OCI-LY7 (cell line): ENCODE measurements at places on chromosomes 2 and 18.
A peak's percentile ranks its signal among the peaks of the same experiment; 100 is the strongest.

DNA sequence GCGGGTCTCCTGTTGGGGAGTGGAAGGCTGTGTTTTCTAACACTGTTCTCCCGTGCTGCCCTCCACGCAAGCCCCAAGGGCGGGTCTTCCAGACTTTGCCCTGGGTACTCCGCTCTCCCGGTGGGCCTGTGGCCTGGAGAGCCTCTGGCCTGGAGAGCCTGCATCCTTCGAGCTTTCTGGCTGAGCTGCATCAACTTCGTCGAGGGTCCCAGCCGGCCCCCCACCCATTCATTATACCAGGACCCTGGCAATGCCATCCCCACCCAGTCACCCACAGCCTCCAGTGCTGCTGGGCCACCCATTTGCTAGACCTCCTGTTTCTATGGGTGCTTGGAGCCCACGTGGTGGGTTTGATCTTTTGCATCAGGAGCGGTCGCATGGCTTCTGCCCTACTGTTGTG, 102.2 kb downstream of the PTGR3 start:
- no peak for DNase-seq

- peak; percentile 16 for DNase-seq
These were observed 37.9 kb downstream of the SLC38A11 start for GRCh38 chr2:164917296-164917903.

DNA sequence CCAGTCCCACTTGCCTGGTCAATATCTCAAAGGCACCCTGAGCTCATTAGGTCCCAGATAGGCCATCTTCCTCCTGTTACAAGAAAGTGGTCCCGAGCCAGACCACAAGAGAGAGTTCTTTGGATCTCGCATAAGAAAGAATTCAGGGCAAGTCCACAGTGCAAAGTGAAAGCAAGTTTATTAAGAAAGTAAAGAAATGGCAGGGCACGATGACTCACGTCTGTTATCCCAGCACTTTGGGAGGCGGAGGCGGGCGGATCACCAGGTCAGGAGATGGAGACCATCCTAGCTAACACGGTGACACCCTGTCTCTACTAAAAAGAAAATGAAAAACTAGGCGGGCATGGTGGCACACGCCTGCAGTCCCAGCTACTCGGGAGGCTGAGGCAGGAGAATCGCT, 10.8 kb upstream of the SMAD7 start:
- DNase-seq, result no peak

DNA sequence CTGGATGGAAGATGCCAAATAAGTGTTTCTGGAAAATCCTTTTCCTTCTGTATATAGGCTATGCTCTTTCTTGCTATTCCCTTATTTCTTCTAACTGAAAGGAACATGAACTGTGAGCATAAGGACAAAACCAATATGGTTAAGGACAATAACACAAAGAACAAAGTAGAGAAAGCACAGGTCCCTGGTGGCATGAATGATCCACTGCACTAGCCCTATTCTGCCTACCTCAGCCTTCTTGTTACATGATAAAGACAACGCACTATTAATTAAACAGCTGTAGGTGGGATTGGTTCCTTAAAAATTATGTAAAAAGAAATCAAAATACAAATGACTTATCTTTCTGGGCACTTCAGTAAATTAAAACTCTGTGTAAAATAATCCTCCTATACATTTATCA, 1.9 kb upstream of the WDR75 start:
- no peak for DNase-seq

DNA sequence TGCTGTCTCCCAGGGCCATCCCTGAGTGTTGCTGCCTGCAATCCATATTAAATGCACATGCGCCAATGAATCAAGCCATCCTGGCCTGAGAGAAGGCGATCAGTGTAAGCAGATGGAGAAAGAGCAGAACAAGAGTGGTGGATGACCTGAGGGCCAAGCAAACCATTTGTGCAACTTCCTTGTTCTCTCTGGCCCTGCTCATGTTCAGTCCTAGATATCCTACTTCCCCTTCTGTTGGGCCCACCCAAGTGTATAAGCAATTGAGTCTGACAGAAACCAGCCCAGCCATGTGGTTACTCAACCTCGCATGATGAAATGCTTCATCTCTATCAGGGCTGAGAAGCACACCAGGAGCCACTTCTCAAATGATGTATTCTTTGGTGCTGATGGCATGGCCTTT, 383.1 kb upstream of the ID2 start:
- DNase-seq, result peak; percentile 83

- no peak for DNase-seq
These were observed 198.0 kb downstream of the EIPR1 start for GRCh38 chr2:3179626-3180025.

DNA sequence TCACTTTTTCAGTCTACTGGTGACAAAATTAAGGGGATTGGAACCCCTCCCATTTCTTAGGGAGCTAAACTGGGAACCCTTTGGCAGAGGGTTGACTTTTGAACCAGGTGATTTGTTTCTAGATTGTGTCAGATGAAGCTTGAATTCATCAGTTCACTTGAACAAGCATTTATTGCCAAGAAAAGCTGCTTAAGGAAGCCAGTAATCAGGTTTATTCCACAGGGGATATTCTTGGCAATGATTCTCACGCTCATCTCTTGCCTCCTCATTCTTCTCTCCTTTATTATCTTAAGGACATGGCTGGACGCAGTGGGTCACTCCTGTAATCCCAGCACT, 101.0 kb downstream of the ALPK2 start:
- no peak for DNase-seq

DNA sequence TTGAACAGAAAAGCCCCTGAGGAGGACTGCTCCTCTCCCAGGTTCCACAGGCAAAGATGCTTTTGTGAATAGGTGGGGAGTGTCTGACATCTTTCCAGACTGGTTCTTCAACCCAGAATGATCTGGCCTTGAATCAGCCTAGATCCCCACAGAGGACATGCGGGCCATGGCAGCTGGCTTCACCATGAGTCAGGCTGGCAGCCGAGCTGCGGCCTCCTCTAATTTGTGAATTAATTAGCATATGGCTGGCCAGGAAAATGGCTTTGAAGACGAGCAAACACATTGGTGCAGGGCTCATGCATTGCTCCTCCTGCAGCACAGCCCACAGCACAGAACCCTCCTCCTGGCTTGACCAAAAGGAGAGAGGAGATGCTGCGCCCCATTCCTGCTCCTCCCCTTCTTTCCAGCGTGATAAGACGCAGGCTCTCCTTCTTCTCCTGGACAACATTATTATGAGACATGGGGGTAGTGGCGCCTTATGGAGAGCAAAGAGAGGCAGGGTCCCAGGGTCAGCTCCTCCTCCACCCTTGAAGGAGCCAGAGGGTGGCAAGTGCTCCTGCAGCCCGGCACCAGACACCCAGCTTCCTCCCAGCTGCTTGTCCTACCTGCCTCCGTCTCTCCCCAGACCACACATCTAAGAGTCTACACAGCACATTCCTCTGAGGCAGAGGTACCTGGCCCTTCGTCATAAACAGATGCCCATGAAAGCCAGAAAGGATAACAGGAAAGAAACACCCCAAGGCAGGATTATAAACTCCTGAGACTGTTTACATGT, 66.7 kb downstream of the EDAR start:
- DNase-seq, result no peak

- no peak for DNase-seq
These were observed 29.4 kb downstream of the SPRED2 start for GRCh38 chr2:65402780-65403528.

GRCh38 chr2:40227210-40227609, 224.7 kb downstream of the SLC8A1 start:
- DNase-seq, result no peak

- DNase-seq, result no peak
These were observed 101.9 kb upstream of the CTDP1 start for GRCh38 chr18:79577451-79578395.

GRCh38 chr2:241909769-241910168, 40.2 kb downstream of the RTP5 start:
- DNase-seq, result no peak

DNA sequence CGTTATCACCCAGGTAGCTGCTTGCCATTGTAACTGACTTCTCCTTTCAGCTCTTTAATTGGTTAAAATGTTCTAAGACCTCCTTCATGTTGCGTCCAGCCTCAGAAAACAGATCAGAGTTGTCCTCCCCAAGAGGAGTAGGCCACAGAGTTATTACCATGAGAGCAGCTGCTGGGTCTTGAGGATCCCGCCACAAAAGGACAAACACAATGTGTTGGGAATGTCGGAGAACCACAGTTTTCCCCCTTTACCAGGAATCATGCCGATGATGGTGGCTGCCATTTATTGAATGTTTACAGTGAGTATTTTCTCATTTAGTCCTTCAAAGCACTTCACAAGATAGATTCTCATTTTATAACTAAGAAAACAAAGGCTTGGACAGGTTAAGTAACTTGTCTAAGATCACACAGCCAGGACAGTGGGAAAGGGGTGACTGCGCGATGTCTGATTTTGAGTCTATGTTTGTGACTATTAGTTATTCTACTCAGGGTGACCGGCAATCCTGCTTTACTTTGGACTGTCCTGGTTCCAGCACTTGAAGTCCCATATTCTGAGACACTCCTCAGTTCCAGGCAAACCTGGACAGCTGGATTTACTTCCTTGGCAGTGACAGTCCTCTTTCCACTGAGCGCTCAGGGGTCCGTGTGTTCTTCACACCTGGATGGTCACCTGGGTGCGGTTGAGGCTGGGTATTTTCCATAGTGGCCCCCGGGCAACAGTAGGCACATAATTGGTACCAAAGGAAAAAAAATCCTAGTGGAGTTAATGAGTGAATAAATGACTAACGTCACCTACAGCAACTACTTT, 93.6 kb downstream of the LIPG start:
- no peak for DNase-seq
